Right renal cortex interstitium (tissue), 3 donors: ENCODE measurements at places on chromosomes 7 and 10. TPM values are rescaled to one million over a fixed set of nuclear protein-coding genes. Genes with fewer than 3 reads are reported as not detected.

Gene SORBS1
- 26.6 TPM for polyA plus RNA-seq

Gene ARMC3
- polyA plus RNA-seq: 13.9 TPM

Gene CCL24
- polyA plus RNA-seq: 0.36 TPM

Gene GRM8
- polyA plus RNA-seq: 8.8 TPM

Gene POP7
- polyA plus RNA-seq: 22.5 TPM

Gene GATA3
- 76.3 TPM for polyA plus RNA-seq

Gene CRYGN
- 2.2 TPM for polyA plus RNA-seq

DNA sequence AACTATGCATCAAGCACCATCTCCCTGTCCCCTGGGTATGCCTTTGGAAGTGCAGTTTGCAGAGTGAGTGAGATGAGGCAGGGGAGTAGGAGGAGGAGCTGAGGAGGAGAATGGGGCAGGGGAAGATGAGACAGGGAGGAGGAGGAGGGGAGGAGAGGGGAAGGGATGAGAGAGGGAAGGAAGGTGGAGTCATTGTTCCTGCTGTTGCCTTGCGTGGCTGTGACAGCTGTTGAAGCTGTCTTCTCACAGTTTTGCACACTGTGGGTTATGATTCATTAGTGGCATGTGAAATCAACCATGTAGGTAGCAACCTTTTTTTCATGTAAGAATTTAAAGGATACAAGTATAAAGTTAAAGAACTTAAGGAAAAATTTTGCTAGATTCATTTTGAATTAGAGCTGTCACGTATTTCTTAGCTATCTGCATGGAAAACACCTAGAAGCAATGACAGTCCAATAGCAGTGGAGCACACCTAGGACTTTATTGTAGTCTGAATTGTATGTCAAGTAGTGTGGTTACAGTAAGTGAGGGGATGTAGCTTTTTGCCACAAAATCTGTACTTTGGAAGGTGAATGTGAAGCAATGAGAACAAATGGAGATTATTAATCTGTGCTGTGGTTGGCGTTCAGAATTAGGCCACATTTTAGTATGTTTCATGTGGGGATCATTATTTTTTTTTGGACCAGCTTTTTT lies 21.7 kb downstream of the CCM2 start:
- no peak for DNase-seq

GRCh38 chr7:78178319-78178718 lies 379.7 kb downstream of the PHTF2 start:
- DNase-seq: no peak

DNA sequence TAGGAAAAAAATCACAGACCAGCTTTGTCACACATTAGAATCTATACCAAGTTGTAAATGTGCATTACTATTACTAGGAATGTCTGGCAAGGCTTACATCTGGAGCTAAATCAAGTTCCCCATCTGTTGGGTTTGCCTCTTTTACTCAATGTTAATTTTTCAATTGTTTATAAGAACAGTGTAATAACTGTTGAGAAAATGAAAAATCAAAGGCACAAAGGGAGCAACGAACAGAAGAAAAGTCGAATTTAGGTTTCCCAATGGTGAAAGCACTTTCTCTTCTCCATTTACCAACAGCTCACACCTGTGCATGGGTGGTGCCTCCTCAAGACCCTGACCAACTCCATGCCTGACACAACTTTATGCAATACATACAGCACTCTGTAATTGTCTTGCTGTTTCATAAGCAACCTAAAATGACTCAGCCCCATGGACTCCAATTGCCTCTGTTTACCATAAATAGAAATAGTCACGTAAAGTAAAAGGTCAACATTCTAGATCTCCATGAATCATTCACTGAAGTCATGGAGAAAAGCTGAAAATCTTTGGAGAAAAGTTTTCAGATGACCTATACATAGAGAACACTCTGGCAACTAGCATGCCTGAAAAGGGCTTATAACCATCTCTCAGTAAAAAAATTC lies 95.5 kb upstream of the KCNIP2 start:
- no peak for DNase-seq

- no peak for DNase-seq
These were observed 61.0 kb downstream of the NRP1 start for GRCh38 chr10:33273295-33274002.

- DNase-seq: no peak
These were observed 12.7 kb upstream of the TTYH3 start for GRCh38 chr7:2619116-2619515.

DNA sequence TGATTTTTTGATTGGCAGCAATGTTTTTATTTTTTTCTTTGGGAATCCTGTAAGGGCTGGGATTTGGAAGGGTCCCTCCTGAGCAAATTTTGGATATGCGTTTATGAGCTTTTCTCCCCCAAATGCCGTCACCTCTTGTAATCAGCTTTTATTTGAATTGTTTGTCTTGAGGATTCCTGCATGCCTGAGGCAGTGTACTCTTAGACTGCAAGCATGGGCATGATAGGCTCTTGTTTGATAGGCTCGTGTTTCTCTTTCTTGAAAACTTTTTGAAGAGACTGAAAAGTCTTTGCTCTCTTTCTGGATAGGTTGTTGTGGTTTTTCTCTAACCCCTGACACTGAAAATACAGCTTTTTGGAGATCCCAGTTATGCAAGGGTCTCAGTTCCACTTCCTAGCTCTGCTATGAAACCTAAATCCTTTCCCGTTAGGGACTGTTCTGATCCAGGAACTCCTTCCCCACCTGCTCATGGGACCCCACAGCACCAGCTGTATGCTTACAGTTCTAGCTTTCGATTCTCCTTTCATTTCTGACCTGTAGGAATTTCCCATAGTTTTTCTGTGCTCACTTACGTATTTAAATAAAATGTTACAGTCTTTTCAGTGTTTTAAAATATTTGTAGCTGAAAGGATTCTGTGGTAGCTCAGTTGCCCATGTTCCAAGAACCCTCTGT lies 17.2 kb downstream of the TSPAN13 start:
- DNase-seq: no peak

GRCh38 chr7:101915000-101915399 lies 97.6 kb downstream of the CUX1 start:
- no peak for DNase-seq

DNA sequence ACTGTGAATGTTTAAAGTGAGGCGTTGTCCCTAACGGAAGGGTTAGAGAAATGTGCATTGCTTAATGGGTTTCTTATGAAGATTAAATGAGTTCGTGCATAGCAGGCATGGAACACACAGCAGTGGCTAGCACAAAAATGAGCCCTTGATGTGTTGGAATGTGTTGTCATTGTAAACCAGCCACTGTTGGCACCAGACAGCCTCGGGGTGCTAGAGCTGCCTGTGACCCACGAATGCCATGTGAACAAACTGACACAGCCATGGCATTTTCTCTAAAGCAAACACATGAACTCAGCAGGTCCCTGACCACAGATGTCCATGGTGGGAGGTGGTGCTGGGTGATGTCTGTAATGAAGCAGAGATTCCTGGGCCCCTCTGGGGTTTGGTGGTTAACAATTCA lies 111.1 kb upstream of the DPP6 start:
- DNase-seq: no peak

- no peak for DNase-seq
These were observed 173.4 kb upstream of the NRP1 start for GRCh38 chr10:33507662-33508425.

DNA sequence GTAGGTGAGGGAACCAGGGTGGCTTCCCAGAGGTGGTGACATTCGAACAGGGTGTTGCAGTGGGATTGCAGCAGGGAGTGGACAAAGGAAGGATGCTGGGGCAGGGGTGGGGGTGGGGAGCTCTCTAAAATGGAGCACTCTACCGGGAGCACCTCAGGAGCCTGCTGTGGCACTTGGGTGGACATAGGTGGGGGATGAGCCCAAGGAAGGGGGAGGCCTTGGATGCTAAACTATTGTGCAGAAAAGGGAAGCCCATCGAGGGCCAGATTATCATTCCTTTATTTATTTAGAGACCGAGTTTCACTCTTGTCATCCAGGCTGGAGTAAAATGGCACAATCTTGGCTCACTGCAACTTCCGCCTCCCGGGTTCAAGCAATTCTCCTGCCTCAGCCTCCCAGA lies 3.3 kb upstream of the STX1A start:
- no peak for DNase-seq

GRCh38 chr10:104274762-104275721 lies 6.1 kb downstream of the GSTO2 start:
- DNase-seq: no peak

- no peak for DNase-seq
These were observed 23.4 kb upstream of the FAM3C start for GRCh38 chr7:121419201-121420148.

- no peak for DNase-seq
These were observed 43.7 kb downstream of the CH25H start for GRCh38 chr10:89163265-89163995.

- no peak for DNase-seq
These were observed 76.2 kb downstream of the RNF133 start for GRCh38 chr7:122622682-122623081.

DNA sequence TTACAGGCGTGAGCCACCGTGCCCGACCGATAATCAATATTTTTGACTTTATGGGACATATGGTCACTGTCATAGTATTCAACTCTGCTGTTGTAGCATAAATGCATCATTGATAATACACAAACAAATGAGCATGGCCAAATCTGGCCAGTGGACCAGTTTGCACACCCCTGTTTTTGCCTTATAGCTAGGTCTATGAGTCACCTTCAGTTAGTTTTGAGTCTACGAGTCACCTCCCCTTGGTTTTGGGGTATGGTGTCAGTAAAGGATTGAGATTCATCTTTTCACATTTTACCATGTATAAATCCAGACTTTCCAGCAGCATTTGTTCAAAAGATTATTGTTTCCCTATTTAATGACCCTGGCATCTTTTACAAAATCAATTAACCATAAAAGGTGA lies 362.5 kb upstream of the NRP1 start:
- no peak for DNase-seq

- no peak for DNase-seq
These were observed 344.7 kb upstream of the GALNT17 start for GRCh38 chr7:70787286-70787685.

- DNase-seq: no peak
These were observed 13.2 kb upstream of the SCIN start for GRCh38 chr7:12557282-12557681.

GRCh38 chr10:100019787-100020141 lies 10.0 kb upstream of the DNMBP start:
- DNase-seq: no peak

GRCh38 chr10:46317370-46317769 lies 30.6 kb downstream of the ANTXRL start:
- DNase-seq: no peak

GRCh38 chr10:112115781-112116385 lies 67.7 kb downstream of the GPAM start:
- DNase-seq: no peak

- DNase-seq: no peak
These were observed 179.1 kb downstream of the PRKCQ start for GRCh38 chr10:6400821-6401465.

DNA sequence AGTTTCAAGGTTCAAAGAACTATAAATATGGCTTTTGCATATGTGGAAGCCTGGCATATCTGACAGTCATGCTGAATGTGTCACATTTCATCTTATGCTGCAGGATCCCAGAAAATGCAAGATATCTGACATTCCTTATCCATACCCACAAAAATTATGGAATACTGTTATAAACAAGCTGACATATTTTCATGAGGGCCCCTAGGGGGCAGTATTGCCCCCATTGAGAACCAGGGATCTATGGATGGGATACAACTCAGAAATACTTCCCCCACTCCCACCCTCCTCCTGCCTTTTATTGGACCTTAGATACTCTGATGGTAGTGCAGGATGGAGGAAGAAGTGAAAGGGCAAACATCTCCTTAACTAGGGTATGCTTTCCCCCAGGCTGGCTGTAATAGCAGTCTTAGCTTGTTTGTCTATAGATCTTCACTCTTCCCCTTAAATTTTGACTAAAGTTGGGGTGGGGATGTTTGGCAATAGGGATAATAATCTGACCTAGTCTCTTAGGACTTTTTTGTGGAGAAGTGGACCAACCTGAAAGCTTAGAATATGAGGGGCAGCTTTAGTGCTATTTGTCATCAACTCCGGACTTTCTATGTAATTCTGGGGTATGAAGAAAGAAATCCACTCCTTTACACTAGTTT lies 3.5 kb upstream of the GNGT1 start:
- no peak for DNase-seq

DNA sequence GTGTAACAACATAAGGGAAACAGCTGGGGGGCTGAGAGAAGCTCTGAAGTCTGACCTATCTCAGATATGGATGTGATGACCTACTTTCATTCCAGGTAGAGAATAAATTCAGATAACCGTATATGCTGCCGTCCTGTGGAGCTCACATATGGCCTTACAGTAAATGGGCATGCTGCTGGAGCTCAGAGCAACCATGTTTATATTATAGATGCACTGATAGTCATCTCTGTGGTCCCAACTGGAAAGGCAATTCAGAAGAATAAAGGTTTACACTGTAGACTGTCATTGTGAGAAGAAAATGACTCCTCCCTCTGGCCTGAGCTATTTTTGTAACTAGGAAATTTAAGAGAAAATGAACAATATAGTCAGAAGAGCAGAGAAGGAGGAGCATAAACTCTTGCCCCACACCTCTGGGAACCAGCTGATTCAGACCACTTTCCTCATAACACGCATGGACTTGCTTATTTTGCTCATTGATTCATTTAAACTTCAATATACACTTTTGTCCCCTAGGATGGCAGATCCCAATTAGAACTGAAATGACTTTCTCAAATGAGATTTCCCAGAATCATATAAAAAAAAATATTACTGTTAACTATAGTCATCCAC lies 69.9 kb upstream of the NXPH1 start:
- DNase-seq: no peak

GRCh38 chr10:5910323-5911100 lies 20.5 kb downstream of the FBH1 start:
- no peak for DNase-seq

- DNase-seq: no peak
These were observed 101.5 kb downstream of the RNF216 start for GRCh38 chr7:5679813-5680473.

DNA sequence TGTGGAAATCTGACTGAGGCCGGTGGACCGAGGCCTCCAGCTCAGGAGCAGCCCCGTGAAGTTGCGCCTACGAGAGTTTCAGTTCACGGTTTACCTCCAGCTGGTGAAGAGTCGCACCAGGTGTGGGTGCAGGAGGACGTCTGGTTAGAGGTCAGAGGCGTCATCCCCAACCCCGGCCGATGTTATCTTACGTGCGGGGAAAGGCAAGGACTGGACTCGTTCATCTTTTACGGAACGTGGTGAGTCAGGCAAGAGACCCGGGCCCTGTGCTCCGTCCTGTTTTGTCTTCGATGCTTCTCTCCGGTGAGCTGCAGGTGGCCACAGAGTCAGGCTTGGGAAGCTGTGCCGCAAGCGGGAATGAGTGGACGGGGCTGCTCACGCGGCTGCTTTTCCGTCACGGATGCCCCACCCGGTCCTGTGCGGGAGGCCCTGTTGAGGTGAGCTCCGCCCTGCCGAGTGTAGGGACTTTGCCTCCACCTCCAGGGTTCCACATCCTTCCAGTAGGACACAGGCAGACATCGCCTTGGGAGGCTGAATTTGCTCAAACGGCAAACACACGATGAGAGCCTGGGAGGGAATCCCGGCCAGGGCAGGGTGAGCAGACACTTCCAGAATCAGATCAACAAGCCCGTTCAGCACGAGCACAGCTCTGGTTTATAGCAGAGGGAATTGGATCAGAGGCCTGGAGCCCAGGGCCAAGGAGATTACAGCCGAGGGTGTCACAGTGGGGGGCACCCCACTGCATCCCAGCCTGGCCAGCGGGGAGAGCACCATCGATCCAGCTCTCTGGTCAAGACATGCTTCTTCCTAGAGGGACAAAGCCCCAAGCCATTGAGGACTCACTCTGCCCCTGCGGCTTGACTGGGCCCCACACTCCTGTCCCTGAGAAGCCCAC lies 50.1 kb upstream of the INPP5A start:
- DNase-seq: no peak
